ENCODE measurements at places on chromosomes 12 and 14.

- no peak for DNase-seq
These were observed 224.4 kb downstream of the NUBPL start for GRCh38 chr14:31785574-31785973.

GRCh38 chr14:87898301-87898700 is 94.7 kb downstream of the GALC start:
- no peak for DNase-seq

DNA sequence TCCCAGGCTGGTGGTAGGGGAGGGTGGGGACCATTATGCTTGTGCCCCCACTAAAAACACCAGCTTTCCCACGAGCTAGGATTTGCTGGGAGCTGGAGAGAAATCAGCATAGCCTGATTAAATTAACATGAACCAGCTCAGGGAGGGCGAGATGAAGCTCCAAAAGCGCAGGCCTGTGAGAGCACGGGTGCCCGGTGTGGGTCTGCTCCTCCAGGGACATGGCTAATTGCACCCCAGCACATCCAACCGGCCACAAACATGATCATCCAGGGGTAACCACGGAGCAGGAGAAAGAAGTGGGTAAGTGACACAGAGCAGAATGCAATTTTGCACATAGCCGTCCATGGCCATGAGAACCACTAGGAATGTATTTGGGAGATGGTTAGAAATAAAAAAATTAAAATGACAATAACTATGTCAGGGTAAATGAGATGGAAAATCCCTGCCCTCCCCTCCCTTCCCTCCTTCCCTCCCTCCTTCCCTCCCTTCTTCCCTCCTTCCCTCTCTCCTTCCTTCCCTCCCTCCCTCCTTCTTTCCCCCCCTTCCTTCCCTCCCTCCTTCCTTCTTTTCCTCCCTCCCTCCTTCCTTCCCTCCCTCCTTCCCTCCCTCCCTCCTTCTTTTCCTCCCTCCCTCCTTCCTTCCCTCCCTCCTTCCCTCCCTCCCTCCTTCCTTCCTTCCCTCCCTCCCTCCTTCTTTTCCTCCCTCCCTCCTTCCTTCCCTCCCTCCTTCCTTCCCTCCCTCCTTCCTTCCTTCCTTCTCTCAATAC is 26.9 kb downstream of the CLMN start:
- no peak for DNase-seq

GRCh38 chr12:117596968-117597367 is 235.5 kb upstream of the NOS1 start:
- peak; percentile 82 for DNase-seq

GRCh38 chr12:116393255-116393654 is 115.8 kb upstream of the MED13L start:
- DNase-seq = no peak

DNA sequence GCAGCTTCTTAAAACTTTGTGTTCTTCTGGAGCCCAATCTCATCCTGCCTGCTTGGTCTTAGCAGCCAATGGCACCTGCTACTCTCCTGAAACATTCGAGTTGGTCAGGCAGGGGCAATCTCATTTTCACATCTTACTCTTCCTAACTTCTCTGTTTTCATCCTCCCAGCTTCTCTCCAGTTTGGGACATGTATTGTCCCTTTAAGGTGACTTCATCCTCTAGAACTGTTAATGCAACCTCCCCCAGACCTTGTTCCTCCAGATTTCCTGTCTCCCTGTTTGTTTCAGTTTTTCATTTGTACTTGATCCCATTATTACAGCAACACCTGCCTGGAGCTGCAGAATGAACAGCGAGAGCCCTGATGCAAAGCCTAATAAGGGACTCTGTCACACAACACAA is 31.3 kb downstream of the SERPINA11 start:
- peak; percentile 45 for DNase-seq

GRCh38 chr12:88574278-88574677 is 6.0 kb downstream of the KITLG start:
- DNase-seq = no peak

DNA sequence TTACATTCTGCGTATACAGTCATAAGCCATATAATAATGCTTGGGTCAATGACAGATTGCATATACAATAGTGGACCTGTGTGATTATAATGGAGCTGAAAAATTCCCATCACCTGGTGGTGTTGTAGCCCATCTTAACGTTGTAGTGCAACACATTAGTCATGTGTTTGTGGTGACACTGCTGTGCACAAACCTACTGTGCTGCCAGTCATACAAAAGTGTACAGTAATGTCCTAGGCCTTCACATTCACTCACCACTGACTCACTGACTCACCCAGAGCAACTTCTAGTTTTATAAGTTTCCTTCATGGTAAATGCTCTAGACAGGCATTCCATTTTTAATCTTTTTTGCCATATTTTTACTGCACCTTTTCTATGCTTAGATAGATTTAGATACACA is 194.8 kb upstream of the SEL1L start:
- DNase-seq = no peak

- peak; percentile 48 for DNase-seq
These were observed 67.5 kb downstream of the CHST11 start for GRCh38 chr12:104524034-104524832.

DNA sequence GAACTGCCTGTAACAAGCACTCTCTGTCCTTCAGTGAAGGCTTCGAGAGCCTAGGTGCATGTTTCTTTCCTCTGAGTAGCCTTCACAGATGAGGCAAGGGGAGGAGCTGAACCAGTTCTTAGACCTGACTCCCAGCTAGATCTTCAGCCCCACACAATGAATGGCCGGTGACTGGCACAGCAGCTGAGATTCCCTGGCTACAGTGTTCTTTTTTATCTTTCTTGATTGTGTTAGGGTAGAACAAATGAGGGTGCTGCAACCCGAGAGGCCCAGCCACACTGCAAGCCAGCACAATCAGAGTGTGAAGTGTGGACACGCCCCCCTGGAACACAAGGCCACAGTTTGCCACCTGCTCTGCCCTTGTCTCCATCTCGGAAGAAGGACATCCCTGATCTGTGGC is 19.1 kb upstream of the COL2A1 start:
- peak; percentile 36 for DNase-seq

DNA sequence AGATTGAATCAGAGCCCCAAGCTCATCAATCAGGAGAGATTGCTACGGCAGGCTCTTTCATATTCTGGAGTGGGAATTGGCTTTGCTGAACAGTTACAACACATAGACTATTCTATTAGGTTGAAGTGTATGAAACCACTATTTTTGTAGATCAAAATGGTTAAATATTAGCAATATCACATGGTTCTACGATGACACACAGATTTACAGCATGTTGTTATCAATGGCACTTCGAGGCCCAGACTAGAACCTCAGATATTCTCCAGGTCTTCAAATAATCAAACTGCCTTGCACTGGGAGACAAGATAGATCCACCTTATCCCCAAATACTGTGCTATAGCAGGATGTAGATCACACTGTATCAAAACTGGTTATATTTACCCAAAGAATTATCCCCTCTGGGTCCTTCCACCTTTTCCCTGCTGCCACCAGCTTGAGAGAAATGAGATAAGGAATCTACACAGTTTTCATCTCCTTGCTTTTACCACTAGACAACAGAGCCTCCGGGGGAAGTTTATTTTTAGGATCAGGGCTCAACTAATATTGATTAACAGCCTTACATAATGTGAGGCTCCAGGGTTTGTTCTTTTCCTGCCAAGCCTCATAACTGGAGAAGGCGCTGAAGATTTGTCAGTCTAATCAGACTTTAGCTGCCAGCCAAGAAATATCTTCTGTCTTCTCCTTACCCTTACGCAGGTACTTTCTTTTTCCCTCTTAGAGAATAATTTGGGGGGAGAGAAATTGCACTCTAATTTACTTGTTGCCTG is 507.1 kb downstream of the DIO2 start:
- DNase-seq = no peak

DNA sequence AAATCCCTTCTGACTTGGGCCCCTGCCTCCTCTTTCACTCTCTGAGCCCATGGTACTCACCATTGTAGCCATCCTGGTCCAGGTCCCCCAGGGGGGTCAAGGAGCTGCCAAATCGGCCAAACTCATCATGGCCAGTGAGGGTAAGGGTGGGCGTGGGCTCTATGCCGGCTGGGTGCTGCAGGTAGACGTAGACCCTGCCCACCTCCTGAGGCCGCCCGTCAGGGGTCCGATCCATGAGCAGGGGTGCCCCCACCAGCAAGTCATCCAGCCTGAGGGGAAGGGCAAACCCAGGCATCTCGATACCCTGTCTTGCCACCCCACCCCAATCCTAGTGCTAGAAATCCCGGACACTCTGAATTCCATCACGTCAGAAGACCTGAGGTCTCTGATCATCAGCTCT is 14.0 kb downstream of the ITGA5 start:
- no peak for DNase-seq

DNA sequence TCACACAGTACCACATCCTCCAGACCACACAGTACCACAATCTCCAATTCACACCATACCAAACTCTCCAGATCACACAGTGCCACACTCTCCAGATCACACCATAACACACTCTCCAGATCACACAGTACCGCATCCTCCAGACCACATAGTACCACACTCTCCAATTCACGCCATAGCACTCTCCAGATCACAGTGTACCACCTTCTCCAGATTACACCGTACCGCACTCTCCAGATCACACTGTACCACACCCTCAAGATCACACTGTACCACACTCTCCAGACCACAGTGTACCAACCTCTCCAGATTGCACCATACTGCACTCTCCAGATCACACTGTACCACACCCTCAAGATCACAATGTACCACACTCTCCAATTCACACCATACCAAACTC is 184.9 kb downstream of the NTF3 start:
- DNase-seq = no peak

DNA sequence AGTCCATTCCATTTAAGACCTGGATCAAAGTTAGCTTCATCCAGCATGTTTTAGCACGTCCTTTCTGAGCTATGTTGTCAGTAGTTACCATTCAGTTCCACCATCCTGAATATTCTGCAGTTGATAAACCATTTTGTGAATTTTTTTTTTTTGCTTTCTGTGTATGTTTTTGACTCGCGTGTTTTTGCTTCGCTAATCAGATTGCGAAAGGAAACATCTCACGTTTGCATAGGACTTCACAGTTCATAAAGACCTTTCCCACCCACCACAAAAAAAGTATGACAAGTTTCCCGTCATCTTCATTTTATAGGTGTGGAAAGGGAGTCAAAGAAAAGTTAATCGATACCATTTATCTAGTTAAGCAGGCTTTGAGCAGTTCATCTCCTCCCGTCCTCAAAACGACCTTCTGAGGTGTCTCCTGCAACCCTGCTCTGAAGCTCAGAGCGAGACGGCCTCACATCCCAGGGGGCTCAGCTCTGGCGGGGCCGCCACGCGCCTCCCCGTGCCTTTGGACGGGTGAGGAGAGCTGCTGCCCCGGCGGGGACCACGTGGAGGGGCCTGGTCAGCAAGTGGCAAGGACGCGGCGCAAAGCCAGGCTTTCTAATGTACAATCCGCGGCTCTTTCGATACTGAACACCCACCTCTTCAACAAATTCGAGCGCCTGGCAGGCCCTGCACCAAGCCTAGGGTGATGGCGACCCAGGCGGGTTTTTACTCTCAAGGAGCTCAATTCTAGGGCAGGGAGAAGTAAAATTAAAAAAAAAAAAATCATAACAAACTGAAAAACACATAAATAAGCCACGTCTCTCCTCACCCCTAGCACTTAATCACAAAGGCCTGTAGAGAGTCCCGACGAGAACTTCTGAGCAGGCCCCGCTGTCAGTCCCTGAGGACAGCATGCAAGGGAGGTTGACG is 988 bp upstream of the TMEM263 start:
- peak; percentile 1 for DNase-seq

GRCh38 chr12:30691122-30691879 is 4.4 kb downstream of the IPO8 start:
- DNase-seq = no peak

DNA sequence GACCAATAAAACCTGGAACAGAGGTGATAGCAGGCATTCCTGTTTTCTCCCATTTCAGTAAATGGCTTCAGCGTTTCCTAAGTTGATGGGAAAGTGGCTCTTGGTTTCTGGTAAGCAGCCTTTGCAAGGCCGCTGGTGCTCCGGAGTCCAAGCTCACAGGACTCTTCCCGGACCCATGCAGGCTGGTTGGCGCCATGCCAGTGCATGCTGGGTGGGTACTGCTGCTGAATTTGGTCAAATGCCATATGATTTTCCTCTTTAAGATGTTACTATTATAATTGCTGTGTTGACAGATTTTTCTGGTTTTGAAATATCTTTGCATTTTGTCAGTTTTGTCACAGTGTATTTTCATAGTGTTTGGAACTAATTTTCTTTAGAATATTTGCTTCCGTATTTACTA is 27.7 kb downstream of the PPP2R5C start:
- DNase-seq = no peak

DNA sequence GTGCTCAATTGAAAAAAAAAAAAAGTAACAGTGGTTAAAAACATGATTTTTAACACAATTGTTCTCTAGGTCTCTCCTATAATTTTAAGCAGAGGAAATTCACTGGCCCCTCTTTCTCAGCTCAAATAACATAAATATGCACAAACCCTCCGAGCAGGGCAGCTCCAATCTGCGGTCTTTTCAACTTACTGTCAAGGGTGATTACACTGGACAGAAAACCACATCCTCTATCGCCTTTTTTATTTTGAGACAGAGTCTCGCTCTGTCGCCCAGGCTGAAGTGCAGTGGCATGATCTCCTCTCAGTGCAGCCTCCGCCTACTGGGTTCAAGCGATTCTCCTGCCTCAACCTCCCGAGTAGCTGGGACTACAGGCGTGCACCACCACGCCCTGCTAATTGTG is 16.5 kb upstream of the GABARAPL1 start:
- DNase-seq = no peak

- peak; percentile 34 for DNase-seq
These were observed 54.6 kb downstream of the SPTLC2 start for GRCh38 chr14:77561881-77562280.

DNA sequence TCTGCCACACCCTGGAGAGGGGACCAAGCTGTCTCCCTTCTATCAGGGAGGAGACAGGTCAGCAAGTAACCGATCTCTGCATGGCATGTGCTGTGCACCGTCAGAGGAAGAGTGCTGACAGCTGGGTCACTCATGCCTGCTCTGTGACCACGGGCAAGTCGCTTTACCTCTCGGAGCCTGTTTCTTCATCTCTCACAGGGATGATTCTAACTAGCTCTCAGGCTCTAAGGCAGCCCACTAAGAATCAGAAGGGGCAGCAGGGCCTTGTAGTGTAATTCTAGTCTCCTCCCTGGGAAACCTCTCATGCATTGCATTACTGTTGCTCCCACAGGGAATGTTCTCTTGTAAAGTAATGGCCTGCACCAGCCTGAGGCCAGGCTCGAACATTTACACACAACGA is 11.9 kb downstream of the CD9 start:
- no peak for DNase-seq

DNA sequence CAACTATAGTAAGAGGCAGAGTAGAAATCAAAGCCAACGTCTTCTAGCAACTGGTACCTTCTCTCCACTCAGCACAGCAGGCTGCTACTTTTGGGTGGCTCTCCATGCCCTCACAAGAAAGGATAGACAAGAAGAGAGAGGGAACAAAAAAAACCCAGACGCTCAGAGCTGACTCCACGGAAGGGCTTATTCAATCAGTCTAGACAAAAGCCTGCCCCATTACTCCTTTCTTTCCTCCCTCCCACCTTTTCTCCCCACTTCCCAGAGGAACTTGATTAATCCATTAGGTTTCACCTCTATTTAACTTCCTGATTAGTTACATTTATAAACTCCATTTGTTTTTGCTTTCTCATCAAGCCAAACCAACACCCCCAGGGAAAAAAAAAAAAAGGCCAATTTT is 71.1 kb upstream of the CCDC60 start:
- DNase-seq = no peak
